Upper lobe of left lung (tissue), 6 donors: ENCODE measurements at places on chromosomes 3 and 15.

DNA sequence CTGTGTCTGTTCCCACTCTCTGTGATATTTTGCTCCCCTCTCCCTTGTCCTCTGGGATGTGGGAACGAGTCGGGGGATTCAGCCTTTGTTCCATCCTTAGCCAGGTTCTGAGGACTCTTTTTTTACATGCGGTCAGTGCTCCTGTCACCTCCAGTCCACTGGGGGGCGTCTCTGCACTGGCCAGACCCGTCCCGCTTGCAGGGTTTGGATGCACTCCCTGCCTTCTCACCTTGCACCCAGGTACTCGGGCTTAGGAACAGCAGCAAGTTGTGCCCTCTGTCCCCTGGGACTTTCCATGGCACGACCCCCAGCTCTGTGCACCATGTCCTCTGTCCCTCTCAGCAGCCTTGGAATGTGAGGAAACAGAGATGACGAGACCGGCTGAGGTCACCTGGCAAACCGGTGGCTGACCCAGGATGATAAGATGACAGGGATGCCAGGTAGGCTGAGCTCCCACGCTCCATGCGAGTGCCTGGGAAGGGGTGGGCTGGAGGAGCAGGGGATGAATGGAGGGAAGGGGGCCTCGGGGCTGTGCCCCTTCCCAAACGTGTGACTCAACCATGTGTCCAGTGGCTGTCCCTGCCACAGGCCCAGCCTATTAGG, 27.3 kb upstream of the FGD5 start:
- no peaks in the 10 kb centered on the region for H3K27me3 ChIP-seq
- DNase-seq = peak; percentile 60
- H3K4me3 ChIP-seq = no peak overlapping the region
- peaks cover 12% of the 10 kb centered on the region for H3K4me1 ChIP-seq
- no peaks in the 10 kb centered on the region for H3K36me3 ChIP-seq

DNA sequence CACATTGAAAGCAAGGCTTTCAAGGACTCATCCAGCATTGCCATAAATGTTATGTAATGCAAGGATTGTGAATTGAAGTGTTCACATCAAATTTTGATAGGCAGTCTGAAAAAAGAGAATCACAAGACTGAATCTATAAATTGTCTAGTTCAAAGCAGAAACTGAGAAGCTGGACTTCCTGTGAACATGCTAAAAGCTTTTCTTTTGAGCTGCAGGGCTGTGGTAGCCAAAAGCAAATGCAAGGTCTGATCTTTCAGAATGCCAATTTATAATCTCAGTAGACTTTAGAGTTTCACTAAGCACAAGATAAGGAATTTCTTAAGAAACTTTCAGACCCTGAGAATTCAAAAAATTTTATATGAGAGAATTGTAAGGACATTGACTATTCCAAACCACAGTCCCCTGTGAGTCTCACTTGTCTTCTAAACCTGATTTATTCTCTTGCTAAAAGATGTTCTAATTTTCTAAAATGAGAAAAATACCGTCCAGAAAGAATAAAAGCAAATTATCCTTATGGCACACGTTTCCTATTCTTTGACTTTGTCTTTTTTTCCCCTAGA, 1700.3 kb downstream of the OTOL1 start:
- H3K27ac ChIP-seq = no peak overlapping the region
- no peaks in the 10 kb centered on the region for H3K36me3 ChIP-seq
- DNase-seq = no peak
- H3K4me1 ChIP-seq = no peaks in the 10 kb centered on the region
- H3K4me3 ChIP-seq = no peak overlapping the region
- no peaks in the 10 kb centered on the region for H3K27me3 ChIP-seq

GRCh38 chr3:63477494-63478129, 174.9 kb upstream of the SNTN start:
- H3K27ac ChIP-seq = no peak overlapping the region
- H3K4me3 ChIP-seq = no peak overlapping the region
- no peaks in the 10 kb centered on the region for H3K4me1 ChIP-seq
- no peaks in the 10 kb centered on the region for H3K36me3 ChIP-seq
- H3K27me3 ChIP-seq = no peaks in the 10 kb centered on the region

DNA sequence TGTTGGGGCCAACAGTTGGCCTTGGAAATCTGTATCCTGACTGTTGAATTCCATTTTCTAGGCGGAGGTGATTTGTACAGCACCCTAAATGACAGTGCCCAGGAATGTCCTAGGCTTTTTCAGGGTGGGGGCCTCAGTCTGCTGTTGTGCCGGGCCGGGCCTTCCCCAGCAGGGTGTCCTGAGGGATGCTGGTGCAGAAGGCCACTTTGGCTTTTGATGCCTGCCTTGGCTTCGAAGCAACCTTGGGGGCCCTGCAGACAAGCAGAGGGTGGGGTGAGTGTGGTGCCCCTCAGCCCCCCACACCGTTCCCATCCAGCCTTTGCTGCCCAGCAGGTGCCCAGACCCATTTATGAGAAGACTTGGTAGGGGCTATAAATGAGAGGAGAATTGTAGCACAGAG, 33.0 kb downstream of the SYNM start:
- H3K36me3 ChIP-seq = peaks cover 22% of the 10 kb centered on the region
- H3K4me1 ChIP-seq = no peaks in the 10 kb centered on the region
- no peak overlapping the region for H3K4me3 ChIP-seq

- peaks cover 42% of the 10 kb centered on the region for H3K4me1 ChIP-seq
- H3K36me3 ChIP-seq = no peaks in the 10 kb centered on the region
- peak overlapping the region; percentile 87 for H3K27ac ChIP-seq
These were observed 1.3 kb downstream of the RYK start for GRCh38 chr3:134249296-134249841.

GRCh38 chr3:124731760-124732159, 1.5 kb downstream of the UMPS start:
- H3K4me3 ChIP-seq = no peak overlapping the region
- no peak for DNase-seq
- peaks cover 24% of the 10 kb centered on the region for H3K4me1 ChIP-seq
- H3K27me3 ChIP-seq = no peaks in the 10 kb centered on the region
- H3K27ac ChIP-seq = no peak overlapping the region

- H3K4me3 ChIP-seq = peak overlapping the region; percentile 93
- peaks cover 22% of the 10 kb centered on the region for H3K4me1 ChIP-seq
- DNase-seq = no peak
- H3K36me3 ChIP-seq = no peaks in the 10 kb centered on the region
- H3K27me3 ChIP-seq = no peaks in the 10 kb centered on the region
These were observed 1.3 kb downstream of the GMPS start for GRCh38 chr3:155871746-155872158.

GRCh38 chr15:63425426-63425985, 43.9 kb upstream of the CA12 start:
- H3K4me1 ChIP-seq = no peaks in the 10 kb centered on the region
- no peak for DNase-seq
- H3K36me3 ChIP-seq = no peaks in the 10 kb centered on the region
- no peaks in the 10 kb centered on the region for H3K27me3 ChIP-seq
- H3K27ac ChIP-seq = no peak overlapping the region

DNA sequence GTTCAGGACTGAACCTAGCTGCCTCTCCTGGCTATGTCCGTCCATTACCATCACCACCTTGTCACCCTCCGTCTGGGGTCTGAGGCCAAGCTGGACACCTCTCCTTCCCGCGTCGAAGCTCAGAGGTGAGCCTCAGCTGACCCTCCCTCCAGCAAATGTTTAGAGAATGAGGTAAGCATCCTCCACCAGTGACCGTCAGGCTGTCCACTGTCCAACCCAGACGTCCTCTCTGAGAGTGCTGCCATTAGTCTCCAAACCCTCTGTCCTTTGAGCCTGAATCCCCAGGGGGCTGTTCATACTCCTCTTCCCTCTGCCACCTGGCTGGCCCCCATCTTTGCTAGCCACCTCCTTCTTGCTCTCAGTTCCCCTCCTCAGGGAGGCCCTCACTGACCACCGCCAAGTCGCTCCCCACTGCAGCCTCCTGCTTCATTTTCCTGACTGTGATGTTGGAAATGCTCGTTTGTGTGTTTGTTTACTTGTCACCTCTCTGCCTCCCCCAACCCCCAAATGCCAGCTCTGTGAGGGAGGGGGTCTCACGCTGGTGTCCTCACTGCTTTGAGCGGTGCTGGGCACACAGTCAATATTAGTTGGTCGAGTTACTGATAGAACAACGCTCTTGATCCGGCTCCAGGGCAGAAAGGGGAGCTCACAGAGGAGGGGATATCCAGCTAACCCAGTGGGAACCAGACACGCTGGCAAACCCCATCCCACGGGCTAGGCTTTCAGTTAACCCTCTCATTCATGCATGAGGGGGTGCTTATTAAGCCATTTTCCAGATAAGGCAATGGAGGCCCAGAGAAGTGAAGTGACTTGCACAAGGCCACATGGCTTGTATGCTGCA, 64.9 kb downstream of the IQSEC1 start:
- DNase-seq = no peak
- H3K4me3 ChIP-seq = no peak overlapping the region
- H3K27ac ChIP-seq = peak overlapping the region; percentile 93
- H3K4me1 ChIP-seq = peaks cover 35% of the 10 kb centered on the region
- H3K27me3 ChIP-seq = no peaks in the 10 kb centered on the region
- no peaks in the 10 kb centered on the region for H3K36me3 ChIP-seq

GRCh38 chr3:174529298-174529697, 329.8 kb upstream of the NAALADL2 start:
- H3K4me3 ChIP-seq = no peak overlapping the region
- no peaks in the 10 kb centered on the region for H3K27me3 ChIP-seq
- no peaks in the 10 kb centered on the region for H3K4me1 ChIP-seq
- DNase-seq = no peak
- no peak overlapping the region for H3K27ac ChIP-seq

GRCh38 chr15:31374489-31374888, 47.9 kb downstream of the KLF13 start:
- H3K4me3 ChIP-seq = no peak overlapping the region
- no peak for DNase-seq
- H3K27ac ChIP-seq = peak overlapping the region; percentile 80
- H3K4me1 ChIP-seq = peaks cover 47% of the 10 kb centered on the region

DNA sequence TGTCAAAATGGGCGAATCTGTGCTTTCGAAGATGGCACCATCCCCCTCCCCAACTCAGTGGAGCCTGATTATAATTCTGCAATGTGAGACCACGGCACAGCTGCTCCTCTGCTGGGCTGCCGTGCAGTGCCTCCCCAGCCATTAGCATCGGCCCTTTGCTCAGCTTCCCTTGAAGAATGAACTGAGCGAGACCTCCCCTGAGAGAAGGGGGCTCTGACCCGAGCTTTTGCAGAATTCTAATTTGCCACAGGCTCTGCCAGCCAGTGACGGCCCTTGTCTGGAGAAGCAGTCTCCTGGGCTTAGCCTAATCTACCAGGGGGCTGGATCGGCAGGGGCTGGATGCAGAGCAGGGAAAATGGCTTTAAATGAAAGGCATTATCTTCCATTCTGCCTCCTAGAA, 57.2 kb downstream of the GLDN start:
- no peak overlapping the region for H3K27ac ChIP-seq
- no peak for DNase-seq
- H3K27me3 ChIP-seq = no peaks in the 10 kb centered on the region
- no peak overlapping the region for H3K4me3 ChIP-seq
- H3K36me3 ChIP-seq = no peaks in the 10 kb centered on the region

DNA sequence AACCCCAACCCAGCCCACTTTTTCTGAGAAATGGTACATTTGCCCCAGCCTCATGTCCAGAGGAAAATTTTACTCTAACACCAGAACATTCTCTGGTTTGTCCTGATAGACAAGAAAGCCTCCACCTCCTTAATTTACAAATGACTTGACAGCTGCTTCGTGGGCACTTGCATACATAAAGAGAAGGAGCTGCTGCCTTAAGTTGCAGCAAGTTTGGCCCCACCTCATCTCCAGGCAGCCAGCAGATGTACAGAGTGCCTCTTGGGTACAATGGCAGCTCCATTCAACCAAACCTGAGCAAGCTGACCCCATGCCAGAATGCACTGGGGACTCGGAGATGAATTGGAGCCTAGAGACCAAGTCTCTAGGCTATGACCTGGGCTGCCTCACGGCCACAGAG, 6.2 kb upstream of the H1-8 start:
- H3K27me3 ChIP-seq = no peaks in the 10 kb centered on the region
- no peaks in the 10 kb centered on the region for H3K36me3 ChIP-seq
- H3K4me1 ChIP-seq = no peaks in the 10 kb centered on the region
- no peak for DNase-seq
- H3K27ac ChIP-seq = no peak overlapping the region

GRCh38 chr15:43441316-43441715, 51.6 kb downstream of the TP53BP1 start:
- peaks cover 17% of the 10 kb centered on the region for H3K36me3 ChIP-seq
- no peak overlapping the region for H3K4me3 ChIP-seq
- H3K27me3 ChIP-seq = no peaks in the 10 kb centered on the region
- no peak for DNase-seq
- no peak overlapping the region for H3K27ac ChIP-seq
- H3K4me1 ChIP-seq = no peaks in the 10 kb centered on the region

- no peak overlapping the region for H3K27ac ChIP-seq
- no peaks in the 10 kb centered on the region for H3K27me3 ChIP-seq
- H3K36me3 ChIP-seq = peaks cover 6% of the 10 kb centered on the region
- H3K4me1 ChIP-seq = no peaks in the 10 kb centered on the region
- DNase-seq = no peak
These were observed 6.8 kb upstream of the LDHAL6B start for GRCh38 chr15:59199626-59200465.
